ENCODE measurements at places on chromosomes 1 and 21.

GRCh38 chr1:157732755-157733154 lies 32.2 kb upstream of the FCRL3 start:
- DNase-seq: no peak

DNA sequence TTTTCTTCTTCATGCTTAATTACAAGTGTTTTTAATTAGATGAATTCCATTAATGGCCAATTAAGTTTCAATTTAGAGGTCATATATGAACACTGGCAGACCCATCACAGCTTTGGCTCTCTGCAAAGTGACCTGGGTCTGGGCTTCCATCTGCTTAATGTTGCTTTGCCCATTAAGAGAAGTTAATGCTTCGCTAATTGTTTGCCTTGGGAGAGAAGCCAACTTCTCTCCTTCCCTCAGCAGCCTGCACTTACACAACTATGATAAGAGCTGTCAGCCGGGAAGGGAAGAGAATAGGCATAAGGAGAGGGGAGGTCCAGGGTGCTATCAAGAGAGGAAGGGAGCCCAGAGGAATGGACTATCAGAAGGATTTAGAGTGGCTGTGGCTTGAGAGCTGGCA lies 29.0 kb upstream of the CCDC190 start:
- no peak for DNase-seq

GRCh38 chr1:181061487-181061886 lies 27.0 kb upstream of the IER5 start:
- no peak for DNase-seq

DNA sequence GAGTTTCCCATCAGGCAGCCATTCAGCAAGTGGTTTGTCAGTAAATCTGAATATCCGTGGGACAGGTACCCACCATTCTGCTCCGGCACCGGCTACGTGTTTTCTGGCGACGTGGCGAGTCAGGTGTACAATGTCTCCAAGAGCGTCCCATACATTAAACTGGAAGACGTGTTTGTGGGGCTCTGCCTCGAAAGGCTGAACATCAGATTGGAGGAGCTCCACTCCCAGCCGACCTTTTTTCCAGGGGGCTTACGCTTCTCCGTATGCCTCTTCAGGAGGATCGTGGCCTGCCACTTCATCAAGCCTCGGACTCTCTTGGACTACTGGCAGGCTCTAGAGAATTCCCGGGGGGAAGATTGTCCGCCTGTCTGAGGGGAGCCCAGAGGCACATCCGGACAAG lies 48.4 kb downstream of the B3GALT5 start:
- DNase-seq: no peak

- no peak for DNase-seq
These were observed 72.7 kb downstream of the BACH1 start for GRCh38 chr21:29371464-29371863.

DNA sequence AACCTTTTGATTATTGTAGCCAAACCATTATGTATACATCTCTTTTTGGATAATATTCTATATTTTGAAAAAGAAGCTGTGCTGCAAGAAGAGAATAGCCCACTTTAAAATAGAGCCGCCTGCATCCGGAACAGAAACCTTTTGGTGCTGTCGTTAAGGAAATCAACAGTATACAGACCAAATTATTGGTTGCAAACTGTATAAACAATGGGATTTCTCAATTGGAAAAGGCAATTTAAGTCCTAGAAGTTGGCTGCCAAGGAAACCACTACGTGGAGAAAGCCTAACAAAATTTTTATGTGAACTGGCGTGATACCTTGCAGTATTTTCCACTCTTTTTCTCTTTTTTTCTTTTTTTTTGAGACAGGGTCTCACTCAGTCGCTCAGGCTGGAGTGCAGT lies 25.8 kb downstream of the DESI2 start:
- no peak for DNase-seq

DNA sequence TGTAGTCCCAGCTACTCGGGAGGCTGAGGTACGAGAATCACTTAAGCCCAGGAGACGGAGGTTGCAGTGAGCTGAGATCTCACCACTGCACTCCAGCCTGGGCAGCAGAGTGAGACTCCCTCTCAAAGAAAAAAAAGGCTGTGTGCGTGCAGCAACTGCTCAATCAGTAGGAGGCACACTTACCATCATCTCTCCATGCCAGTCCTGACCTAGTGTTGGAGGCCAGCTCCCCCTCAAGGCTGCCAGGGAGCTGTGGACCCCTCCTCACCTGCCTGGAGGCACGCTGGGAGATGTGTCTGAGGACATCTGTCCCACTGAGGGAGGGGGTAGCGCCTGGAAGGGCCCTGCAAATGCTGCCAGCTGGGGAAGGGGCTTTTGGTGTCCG lies 11.9 kb downstream of the RPS6KA1 start:
- DNase-seq: no peak

GRCh38 chr1:70666381-70667140 lies 255.5 kb downstream of the CTH start:
- DNase-seq: no peak

GRCh38 chr1:19872190-19872589 lies 10.0 kb upstream of the OTUD3 start:
- no peak for DNase-seq

GRCh38 chr1:109247401-109248365 lies 1.7 kb upstream of the CELSR2 start:
- no peak for DNase-seq

GRCh38 chr1:110148961-110149360 lies 1.3 kb upstream of the SLC6A17 start:
- no peak for DNase-seq

DNA sequence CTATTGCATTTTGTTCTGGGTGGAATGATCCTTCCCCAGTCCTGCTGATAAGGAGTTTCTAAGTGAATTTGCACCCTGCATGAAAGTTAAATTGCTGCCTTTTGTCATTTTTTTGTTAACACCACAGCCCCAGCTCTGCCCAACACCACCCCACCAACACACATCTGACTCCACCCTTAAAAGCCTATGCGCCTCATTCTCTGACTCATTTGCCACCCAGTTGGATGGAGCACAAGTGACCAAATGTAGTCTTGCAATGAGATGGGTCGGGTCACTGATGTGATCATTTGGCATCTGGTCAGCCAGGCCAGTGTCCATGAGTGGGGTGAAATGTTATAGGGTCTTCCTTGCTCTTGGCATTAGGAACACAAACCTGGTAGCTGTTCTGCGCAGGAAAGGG lies 256.8 kb downstream of the KAZN start:
- no peak for DNase-seq

DNA sequence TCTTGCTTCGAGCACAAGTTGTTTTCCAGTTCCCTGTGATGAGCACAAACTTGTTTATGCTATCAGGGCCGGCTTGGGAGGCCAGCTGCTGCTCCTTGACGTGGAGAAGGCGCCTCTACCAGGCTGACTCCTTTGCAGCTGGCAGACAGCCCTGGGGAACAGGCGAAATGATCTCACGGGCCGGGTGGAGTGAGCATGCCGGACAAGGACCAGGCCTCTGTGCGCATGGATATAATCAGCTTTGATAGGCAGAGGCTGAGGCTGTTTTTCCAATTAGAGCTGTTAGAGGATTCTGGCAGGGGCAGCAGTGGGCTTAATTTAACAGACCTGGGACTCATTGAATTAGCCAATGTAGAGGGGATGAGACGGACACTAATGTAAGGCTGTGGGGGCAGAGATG lies 38.9 kb downstream of the FAM163A start:
- no peak for DNase-seq

- no peak for DNase-seq
These were observed 18.7 kb upstream of the KNCN start for GRCh38 chr1:46569884-46570725.

- DNase-seq: peak; percentile 76
These were observed 23.9 kb downstream of the DNAJC8 start for GRCh38 chr1:28208818-28209441.

DNA sequence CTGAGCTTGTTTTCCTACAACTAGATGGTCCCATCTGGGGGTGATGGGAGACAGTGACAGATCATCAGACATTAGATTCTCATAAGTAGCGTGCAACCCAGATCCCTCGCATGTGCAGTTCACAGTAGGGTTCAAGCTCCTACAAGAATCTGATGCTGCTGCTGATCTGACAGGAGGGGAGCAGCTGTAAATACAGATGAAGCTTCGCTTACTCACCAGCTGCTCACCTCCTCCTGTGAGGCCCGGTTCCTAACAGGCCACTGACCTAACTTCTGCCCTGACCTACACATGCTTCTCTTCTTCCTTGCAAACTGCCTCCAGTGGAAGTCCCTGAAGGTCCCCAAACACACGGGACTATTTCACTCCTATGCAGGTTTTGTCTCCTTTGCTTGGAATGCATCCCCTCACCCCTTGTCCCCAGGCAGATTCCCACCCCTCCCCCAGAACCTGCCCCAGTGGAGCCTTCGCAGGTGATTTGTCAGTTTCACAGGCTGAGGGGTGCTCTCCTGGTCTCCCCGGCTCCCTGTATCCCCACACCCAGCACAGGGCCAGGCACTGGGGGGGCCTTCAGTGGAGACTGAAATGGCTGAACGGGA lies 5.7 kb upstream of the ZBTB48 start:
- DNase-seq: no peak

- no peak for DNase-seq
These were observed 29.4 kb downstream of the COA7 start for GRCh38 chr1:52668711-52669110.

GRCh38 chr1:64469116-64469976 lies 583 bp upstream of the CACHD1 start:
- no peak for DNase-seq

DNA sequence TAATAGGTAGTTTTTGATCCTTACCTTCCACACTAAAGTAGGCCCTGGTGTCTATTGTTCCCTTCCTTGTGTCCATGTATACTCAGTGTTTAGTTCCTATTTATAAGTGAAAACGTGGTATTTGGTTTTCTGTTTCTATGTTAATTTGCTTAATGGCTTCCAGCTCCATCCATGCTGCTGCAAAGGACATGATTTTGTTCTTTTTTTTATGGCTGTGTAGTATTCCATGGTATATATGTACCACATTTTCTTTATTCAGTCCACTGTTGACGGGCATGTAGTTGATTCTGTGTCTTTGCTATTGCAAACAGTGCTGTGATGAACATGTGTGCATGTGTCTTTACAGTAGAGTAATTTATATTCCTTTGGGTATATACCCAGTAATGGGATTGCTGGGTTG lies 20.8 kb downstream of the PRCC start:
- no peak for DNase-seq
